ENCODE measurements at places on chromosomes 2 and 18. TPM values are rescaled to one million over a fixed set of nuclear protein-coding genes. Genes with fewer than 3 reads are reported as not detected.

DNA sequence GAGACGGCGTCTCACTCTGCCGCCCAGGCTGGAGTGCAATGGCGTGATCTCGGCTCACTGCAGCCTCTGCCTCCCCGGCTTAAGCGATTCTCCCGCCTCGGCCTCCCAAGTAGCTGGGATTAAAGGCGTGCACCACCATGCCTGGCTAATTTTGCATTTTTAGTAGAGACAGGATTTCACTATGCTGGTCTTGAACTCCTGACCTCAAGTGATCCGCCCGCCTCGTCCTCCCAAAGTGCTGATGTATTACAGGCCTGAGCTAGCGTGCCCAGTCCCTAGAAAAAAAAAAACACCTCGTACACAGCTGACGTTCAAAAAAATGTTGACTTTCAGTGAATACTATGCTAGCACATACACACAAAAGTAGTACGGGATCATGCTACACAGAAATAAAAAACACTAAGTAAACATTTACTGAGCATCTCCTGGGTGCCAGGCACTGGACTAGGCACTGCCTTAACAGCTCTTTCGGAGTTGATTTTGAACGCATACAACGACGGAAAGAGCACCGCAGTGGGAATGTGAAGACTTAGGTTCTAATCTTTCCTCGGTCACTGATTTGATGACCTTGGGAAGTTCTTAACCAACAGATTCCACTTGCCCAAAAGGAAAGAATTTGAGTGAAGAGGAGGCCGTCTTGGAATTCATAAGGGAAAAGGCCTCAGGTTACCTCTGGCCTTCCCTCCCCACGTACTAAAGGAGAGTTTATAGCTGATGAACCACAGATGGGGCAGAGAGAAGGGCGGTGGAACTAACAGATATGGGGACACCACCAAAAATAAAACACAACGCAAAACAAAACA is 1.1 kb downstream of the DNAJC27 start:
- DNase-seq, result no peak

GRCh38 chr2:218964041-218964771 is 4.7 kb downstream of the CDK5R2 start:
- no peak for DNase-seq

DNA sequence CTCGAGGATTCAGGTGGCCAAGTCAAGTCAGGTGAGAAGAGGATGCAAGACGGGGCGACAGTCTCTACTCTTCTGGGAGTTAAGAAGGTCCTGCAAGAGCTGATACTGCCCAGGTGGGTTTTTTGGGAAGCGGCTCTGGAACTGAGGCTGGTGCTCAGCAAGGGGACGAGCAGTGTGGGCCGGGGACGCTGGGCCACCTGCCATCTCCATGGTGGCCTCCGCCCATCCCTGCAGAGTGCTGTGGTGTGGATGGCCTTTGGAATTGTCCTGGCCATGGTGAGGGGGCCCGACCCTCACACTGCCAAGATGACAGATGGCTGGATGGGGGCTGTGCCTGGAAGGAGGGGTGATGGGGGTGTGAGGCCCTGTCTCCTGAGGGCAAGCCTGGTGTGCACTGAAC is 34.2 kb upstream of the LDLRAD4 start:
- no peak for DNase-seq

- DNase-seq, result no peak
These were observed 46.1 kb upstream of the GPC1 start for GRCh38 chr2:240389302-240389805.

The GPR17 gene
- total RNA-seq, result not detected

The REG1B gene
- not detected for total RNA-seq

GRCh38 chr18:48007955-48008701 is 77.7 kb upstream of the SMAD2 start:
- peak; percentile 70 for DNase-seq

DNA sequence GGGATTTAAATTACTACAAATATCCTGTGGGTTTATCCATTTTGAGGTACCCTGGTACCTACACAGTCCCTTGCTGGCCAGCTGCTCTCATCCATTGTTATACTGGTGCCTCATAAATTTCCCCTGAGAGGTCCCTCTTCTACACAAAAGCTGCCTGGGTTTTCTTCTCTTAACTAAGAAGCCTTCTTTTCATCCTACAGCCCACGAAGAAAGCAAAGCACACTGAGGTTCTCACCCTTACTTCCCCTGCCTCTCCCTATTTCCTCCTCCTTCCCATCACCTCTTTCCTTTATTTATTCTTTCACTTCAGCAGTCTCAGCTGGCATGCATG is 154.9 kb downstream of the CSRNP3 start:
- no peak for DNase-seq

The FRZB gene
- total RNA-seq, result 4.7 TPM

DNA sequence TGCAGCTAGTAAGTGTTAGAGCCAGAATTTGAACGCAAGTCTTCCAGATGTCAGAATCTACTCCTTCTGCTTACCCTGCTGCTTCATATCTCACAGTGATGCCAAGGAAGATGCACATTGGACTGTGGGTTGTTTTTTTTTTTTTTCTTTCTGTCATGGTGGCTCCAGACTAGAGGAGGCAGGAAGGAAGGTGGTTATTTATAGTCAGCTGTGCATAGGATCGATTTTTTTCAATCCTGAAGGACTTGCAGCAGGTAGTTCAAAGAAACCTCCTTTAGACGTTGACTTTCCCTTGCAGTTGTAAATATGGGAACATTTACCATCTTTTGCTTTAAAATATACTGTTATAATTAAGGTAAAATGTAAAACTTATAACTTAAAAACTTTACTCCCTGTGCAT is 17.3 kb downstream of the NEDD4L start:
- DNase-seq, result no peak

The ACKR3 gene
- 0.73 TPM for total RNA-seq

DNA sequence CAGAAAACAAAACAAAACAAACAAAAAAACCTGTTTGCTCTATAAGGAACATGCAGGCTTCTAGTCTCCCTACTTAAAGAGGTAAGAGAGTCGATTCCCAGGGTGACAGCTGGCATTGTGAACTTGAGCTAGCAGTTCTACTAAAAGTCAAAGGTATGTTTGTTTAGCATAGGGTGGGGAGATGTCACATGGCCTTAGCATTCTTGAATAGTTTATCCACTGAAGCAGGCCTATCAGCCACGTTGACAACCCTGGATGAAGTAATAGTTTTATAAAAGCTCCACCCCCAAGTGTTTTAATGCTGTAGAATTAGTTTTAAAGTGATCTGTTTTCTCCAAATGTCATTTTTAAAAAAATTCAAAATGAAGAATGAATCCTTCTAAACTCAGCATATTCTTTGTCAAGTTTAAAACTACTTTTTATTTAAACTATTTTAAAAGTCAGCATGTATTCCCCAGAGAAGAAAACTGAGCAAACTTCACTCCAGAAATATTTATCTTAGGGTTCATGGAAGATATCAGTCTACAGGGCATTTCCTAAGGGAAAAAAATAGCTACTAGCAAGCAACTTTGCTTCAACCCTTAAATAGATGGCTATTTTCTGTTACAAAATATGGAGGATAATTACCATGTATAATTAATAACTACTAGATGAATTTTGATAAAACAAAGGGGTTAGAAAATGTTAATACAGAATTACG is 1.7 kb downstream of the MYOM1 start:
- DNase-seq, result no peak

DNA sequence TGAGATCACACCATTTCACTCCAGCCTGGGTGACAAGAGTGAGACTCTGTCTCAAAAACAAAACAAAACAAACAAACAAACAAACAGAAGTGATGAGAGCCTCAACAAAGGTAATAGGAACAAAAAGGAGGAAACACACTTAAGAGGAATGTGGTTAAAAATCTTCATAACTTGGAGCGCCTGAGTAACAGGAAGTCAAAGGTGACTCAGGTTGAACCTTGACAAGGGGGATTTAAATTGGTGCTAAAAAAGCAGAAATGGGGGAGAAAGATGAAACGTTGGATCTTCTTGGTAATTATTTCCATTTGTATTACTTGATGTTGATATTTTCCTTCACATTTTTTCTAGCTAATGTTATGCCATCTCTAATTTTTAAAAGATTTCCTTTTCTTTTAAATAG is 318.5 kb upstream of the TCF4 start:
- no peak for DNase-seq

DNA sequence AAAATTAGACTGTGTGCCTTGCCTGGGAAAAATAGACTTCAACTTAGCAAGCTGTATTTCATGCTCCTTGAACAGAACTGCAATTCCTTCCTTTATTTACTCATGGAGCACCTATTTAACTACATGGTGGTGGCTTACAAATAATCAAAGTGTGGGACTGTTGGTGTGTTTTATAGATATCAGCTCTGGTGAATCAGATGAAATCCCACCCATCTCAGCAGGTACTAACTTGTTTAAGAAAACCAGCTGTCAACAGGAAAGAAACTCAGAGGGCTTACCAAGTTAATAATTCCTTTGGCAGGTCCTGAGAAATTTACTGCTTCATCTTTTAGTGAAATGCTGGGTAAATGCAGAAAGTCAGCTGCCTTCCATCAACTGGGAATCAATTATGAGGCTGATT is 830.6 kb downstream of the SLC4A3 start:
- no peak for DNase-seq

DNA sequence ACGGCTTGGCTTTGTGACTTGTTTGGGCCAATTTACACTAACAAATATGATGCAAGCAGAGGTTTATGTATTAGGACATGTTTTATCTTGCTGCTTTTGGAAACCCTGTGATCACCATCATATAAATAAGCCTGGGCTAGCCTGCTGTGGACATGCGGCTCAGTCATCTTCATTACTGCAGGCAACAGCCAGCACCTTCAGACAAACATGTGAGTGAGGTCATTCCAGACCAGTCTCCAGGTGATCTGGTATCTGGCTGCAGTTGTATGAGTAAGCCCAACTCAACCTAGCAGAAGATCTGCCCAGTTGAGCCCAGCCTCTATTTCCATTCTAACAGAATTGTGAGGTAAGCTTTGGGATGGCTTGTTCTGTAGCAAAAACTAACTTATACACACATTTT is 254.6 kb upstream of the ATP5MC3 start:
- no peak for DNase-seq

- DNase-seq, result no peak
These were observed 634 bp downstream of the MTIF2 start for GRCh38 chr2:55268288-55268906.

DNA sequence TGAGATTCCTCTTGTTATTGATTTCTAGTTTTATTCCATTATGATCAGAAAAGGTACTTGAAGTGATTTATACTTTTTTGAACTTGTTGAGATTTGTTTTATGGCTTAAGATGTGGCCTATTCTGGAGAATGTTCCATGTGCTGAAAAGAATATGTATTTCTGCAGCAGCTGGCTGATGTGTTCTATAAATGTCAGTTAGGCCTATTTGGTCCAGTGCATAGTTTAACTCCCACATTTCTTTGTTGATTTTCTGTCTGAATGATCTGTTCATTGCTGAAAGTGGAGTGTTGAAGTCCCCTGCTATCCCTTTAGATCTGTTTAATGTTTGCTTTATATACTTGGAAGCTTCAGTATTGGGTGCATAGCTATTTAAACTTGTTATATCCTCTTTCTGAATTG is 7.1 kb upstream of the OR6B2 start:
- DNase-seq, result no peak

The BCL2L11 gene
- total RNA-seq, result 22.9 TPM

The LBX2 gene
- total RNA-seq, result 0.55 TPM

GRCh38 chr2:109154226-109154625 is 25.2 kb downstream of the SH3RF3 start:
- DNase-seq, result no peak

- no peak for DNase-seq
These were observed 1012.6 kb downstream of the BCL11A start for GRCh38 chr2:59540864-59541263.

The HSBP1L1 gene
- 1.0 TPM for total RNA-seq

The NFU1 gene
- 43.4 TPM for total RNA-seq

DNA sequence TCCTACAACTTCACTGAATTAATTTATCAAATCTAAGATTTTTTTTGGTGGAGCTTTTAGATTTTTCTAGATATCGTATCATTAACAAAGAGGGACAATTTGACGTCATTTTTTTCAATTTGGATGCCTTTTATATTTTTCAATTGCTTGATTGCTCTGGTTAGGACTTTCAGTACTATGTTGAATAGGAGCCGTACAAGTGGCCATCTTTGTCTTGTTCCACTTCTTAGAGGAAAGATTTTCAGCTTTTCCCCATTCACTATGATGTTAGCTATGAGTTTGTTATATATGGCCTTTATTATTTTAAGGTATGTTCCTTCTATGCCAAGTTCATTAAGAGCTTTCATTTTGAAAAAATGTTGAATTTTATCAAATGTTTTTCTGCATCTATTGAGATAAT is 86.4 kb upstream of the MYCN start:
- no peak for DNase-seq

The SCN3A gene
- total RNA-seq, result not detected

DNA sequence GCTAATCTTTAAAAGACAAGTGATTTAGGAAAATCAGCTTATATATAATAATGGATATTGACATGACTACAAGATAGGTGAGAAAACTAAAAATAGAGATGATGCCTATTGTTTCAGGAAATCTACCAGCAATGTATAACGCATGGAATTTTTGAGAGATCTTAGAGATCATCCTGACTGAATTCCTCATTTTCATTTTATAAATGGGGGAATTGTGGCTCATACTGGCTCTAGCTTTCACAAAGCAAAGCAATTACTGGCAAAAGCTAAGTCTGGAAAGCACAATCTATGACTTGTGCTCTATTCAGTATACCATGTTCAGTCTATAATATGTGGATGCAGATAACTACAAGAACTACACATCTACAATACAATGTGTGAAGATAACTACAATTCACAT is 51.9 kb upstream of the FANCL start:
- DNase-seq, result no peak

- DNase-seq, result peak; percentile 81
These were observed at the start of gene YES1 for GRCh38 chr18:811892-812375. YES1 (minus strand) TSS chr18:812242; CDS start chr18:756827, 55,415 bp downstream.

DNA sequence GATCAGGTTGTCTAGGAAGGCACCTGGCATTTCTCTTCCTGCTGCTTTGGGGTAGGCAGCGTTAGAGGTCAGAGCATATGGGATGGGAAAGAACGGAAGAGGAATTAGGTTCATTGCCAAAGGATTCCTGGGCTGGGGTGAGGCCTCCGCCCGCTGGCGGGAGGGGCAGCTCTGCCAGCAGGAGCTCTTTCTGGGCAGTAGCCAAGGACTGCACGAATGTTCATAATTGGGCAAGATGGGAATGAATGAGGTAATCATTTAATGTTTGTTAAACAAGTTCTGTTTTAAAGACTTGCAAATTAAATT is 253.9 kb downstream of the AGAP1 start:
- no peak for DNase-seq

- DNase-seq, result peak; percentile 79
These were observed 35.8 kb upstream of the AFF3 start for GRCh38 chr2:100178085-100178788.

DNA sequence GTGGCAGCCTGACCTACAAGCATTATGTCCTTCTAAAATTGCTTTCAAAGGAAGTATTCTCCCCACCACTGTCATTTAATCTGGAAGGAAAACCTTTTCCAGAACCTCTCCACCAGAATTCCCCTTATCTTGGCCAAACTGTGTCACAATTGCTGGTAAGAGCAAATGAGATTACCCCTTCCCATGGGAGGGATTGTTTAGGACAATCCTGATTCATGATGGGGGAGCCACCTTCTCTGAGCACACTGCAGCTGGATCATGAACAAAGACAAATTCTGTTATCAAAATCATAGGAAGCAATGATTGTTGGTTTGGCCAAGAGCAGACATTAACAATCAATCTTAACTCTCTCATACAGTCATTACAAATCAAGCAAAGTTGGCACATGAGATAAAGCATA is 18.1 kb upstream of the ATOH8 start:
- no peak for DNase-seq
